Activated naive CD4-positive, alpha-beta T cell treated with anti-CD3 and anti-CD28 coated beads, Interleukin-2, amount 50 U/mL, for 72 hours (primary cell): ENCODE measurements at places on chromosomes 5 and 9.
A peak's percentile ranks its signal among the peaks of the same experiment; 100 is the strongest.

DNA sequence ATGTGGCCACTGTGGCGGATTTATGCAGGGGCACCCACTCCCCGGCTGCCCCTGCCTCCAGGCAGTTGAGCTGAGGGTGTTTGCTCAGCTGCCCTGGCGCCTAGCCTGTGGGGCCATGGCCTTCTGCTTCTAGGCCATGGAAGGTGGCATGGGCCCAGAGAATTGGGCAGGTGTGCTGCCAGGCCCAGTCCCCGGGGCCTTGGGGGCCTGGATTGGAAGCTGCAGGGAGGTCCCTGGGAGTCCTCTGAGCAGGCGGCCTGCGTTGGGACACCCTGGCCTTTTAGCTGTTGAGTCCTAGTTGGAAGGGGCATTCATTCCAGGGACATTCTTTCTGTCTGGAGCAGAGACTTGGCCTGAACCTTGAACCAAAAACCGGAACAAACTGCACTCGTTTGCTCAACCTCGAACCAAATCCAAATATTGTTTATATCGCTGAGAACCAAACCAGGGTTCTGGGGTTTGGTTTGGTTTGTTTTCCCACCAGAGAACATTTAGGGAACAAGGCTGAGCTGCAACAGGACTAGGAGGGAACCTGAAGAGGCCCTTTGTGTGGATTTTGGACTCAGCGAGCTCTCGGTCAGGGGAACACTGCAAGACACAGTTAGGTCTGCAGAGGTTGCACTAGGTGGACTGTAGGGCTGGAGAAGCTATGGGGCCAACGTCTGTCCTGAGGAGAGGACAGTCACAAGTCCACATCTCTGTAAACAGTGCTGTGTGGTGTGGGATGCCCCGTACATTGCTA is 116.8 kb downstream of the BOD1 start:
- no peak for DNase-seq

DNA sequence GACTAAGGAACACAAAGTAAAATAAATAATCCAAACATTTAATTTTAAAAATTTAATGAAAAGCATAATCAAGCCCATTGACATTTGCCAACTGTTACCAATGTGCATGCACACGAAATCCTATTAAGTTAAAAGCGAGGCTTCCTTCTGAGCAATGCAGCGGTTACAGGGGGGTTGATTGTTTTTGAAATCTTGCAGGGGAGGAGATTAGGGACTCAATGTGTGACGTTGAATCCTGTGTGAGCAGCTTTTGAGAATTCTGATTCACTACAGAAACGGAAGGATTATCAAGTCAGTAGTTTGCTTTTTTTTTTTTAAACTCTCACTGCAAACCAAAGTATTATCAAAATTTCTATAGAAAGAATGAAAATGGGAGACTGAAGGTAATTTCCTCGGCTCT is 109.5 kb downstream of the PRKACG start:
- no peak for DNase-seq

- no peak for DNase-seq
Measured at GRCh38 chr5:113264046-113264445, 170.7 kb downstream of the TSSK1B start.

- no peak for DNase-seq
Measured at GRCh38 chr5:35186749-35187148, 43.5 kb downstream of the PRLR start.

DNA sequence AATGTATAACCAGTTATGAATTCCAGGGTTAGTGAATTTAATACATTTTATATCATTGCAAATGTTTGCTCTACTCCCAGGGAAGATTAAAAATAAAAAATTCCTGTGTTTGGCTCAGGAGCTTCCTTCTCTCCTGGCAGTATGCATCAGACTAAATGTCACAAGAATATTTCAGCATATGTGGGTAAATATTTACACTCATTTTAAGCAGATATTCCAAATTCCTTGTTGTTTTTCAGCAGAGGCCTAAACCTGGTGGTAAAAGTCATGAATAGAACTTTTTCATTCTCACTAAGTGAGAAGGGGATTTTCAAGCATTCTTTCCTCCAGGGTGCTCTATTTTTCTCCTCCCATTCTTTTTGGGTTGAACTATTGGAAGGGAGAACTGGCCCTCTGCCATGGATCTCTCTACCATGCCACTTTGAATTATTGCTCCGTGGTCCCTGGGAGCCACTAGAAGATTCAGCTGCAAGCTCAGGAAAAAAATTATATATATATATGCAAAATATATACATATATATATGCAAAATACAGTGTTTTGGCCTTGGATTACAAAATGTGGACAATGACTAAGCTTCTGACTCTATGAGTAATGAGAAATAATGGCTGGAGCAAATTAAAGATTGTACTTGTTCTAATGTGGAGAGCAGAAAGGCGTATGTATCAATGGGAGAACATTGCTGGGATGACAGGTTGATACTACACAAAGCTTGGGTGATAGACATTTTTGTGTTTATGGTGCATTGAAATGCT is 180.6 kb upstream of the PAPPA start:
- no peak for DNase-seq

GRCh38 chr9:135297456-135298075 is 182.0 kb upstream of the PPP1R26 start:
- DNase-seq: no peak

DNA sequence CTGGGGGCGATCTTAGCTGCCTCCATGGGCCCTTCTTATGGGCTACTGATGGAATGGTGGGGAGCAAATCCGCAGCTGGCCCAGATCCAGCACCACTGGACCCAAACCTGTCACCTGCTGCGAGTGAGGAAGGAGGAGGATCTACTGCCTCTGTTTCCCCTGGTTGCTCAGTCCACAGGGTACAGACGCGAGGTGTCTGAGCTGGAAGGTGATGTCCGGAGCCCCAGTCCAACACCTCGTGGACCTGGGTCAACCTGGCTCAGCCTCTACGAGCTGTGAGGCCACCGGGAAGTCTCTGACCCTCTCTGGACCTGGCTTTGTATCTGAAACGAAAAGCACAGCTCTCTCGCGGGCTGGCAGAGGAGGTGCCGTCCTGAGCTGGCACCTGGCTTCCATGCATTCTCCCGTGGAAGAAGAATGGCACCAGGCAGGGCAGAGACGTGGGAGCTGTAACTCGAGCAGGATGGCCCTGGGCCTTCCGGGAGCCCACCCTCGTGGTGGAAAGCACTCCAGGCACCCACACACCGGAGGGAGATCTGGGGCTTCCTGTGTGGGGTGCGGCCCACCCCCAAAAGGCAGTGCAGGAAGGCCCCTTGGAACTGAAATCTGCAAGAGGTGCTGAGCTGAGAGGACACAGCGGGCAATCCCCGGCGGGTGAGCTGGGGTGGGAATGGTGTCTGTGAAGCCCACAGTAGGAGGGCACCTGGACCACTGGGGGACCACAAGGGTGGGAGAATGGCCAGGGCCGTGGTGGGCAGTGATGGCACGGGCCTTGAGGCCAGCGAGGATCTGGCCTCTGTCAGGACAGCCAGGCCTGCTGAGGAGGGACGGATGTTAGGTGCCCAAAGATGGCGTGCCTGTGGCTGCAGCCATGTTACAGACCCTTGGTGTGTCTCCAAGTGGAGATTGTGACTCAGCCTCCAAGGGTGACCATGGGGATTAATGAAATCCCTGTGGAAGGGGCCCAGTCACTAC is 133.4 kb downstream of the OLFM1 start:
- DNase-seq: no peak

DNA sequence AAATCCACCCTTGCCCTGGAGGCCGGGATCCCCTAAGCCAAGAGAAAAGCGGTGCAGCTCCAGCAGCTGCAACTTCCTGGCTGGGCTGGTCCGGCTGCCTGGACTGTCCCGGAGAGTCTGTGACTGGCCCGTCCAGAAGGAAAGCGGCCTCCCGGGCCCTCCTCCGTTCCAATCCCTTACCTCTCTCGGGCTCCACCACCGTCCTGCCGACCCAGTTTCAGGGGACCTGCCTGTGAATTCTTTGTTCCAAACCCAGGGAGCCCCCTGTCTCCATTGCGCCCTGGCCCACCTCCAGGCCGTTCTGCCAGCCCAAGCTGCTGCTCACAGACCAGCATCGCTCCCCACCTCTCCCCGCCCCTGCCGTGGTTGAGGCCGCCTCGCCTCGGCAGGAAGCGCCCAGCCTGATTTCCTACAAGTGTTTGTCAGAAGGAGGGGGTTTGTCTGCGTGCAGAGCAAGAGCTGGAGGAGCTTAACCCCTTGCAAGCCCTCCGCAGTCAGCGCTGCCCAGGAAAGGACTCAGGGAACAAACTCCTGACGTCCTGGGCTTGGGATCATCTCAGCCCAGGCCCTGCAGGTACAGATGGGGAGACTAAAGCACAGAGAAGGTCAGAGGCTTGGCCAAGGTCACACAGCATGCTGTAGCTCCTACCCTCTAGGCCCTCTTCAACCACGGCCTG is at the start of gene AKNA:
Gene AKNA (minus strand): TSS at position 303 of the 677 bp plus-strand sequence. CDS start 6,649 bp downstream, outside the sequence.
- DNase-seq: peak; percentile 75

- DNase-seq: no peak
Measured at GRCh38 chr9:69621730-69622460, 50.3 kb downstream of the APBA1 start.

DNA sequence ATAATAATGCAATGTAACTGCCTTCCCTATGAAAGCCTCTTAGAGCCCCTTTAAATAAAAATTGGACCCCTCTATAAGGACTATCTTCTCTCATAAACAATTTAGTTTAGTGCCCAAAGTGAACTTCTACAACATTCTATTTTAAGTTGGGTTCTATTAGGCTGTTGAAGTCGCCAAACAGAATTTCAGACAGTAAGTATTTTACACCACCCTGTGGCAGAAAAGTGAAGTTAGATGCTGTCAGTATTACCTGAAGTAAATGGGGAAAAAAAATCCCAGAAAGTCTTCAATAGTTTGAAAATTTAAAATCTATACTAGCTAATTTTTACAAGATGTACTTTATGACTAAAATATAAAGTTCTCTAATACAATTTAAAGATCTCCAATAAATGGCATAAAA is 29.5 kb downstream of the CAAP1 start:
- no peak for DNase-seq
